Stimulated activated CD8-positive, alpha-beta memory T cell treated with anti-CD3 and anti-CD28 coated beads, Interleukin-15, amount 100 ng/mL, for 1 hour (primary cell): ENCODE measurements at places on chromosomes 7 and 10.

GRCh38 chr7:73606801-73607691 is 17.3 kb downstream of the MLXIPL start:
- DNase-seq = peak; percentile 38

GRCh38 chr10:124162774-124163354 is 69.5 kb upstream of the CHST15 start:
- DNase-seq = no peak

GRCh38 chr10:79351332-79351731 is 4.1 kb downstream of the PPIF start:
- no peak for DNase-seq

GRCh38 chr10:118974951-118975350 is 54.6 kb upstream of the NANOS1 start:
- DNase-seq = no peak

GRCh38 chr7:80135309-80136104 is 876 bp downstream of the GNAI1 start:
- DNase-seq = no peak

DNA sequence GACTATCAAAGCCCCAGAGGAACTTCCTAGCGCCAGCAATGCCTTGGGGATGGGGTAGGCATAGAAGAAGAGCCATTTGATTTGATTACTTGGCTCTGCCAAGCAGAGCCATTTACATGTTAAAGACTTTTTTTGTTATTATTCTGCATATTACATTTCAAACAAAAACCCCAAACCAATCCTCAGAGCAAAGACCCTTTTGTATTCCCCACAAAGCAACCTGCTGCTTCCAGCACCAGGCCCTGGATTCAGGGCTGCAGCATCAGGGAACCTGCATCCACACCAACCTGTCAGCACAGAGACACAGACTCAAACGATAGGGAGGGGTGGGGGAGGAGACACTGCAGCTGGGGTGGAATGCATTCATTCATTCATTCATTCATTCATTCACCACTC is 73.2 kb downstream of the GRID1 start:
- no peak for DNase-seq

GRCh38 chr7:116239020-116239419 is 28.7 kb downstream of the TES start:
- DNase-seq = no peak

- DNase-seq = no peak
These were observed 268.3 kb upstream of the MEOX2 start for GRCh38 chr7:15954671-15955354.

GRCh38 chr7:101567230-101567629 is 61.9 kb downstream of the MYL10 start:
- no peak for DNase-seq
